NT2/D1 (cell line): ENCODE measurements at places on chromosomes 6 and 20.

DNA sequence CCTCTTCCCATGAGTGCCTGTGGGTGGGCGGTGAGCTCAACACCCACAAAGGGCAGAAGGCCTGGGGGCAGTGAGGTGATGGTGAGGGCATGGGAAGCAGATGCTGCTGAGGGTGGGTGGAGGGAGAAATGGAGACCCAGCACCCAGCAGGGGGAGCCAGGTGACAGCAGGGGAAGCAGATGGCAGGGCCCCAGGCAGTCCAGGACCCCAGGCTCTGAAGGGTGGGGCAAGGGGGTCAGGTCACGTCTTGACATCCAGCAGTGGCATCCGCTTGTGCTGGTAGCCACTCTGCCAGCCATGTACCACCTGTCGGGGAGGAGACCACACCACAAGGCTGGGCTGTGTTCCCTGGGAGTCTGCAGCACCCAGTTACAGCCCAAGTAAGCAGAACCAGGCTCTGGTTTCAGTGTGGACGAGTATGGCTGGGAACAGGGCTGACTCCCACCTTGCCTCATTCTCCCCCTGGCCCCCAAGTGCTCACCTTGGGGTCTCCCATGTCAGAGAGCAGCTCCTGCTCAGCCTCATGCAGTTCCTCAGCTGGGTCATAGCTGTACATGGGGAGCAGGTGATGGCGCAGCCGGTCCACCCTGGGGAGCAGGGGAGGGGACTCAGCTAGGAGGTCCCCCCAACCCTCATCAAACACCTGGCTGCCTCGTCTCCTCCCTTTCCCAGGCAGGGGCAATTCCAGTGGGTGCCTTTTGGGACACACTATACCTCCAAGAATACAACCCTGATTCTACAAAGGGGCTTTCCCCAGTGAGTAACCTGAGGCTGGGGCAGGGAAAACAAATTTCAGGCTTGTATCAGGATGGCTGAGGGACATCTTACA, 2.0 kb downstream of the SMIM29 start:
- no peak for DNase-seq

- no peak for DNase-seq
Observed at GRCh38 chr6:169746556-169746955, 4.8 kb downstream of the DYNLT2 start.

DNA sequence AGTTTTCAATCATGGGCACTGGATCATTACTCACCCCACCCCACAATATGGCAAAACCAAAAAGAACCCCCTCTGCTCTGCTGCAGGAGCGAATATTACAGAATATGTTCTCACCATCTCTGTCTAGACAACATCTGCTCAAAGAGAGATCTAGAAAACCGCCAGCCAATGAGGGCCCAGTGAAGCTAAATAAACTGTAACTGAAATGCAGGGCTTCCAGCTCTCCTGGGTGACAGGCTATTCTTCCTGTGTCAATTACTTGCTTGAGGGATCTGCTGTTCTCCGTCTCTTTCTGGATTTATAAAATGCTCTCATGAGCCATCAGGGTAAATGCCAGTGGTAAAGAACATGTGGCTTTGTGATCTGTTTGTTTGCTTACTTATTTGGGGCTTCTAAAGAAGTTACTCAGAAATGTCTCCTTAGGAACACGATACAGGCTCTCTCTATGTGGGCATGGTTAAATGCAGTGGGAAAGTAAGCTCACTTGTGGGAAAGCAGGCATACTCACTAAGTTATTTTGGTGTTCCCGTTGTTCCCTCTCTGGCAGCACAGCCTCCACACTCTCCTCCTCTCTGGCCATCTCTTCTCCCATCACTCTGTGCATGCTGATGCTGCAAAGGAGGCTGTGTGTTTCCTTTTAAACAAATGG, 44.8 kb downstream of the TTI1 start:
- DNase-seq: no peak

DNA sequence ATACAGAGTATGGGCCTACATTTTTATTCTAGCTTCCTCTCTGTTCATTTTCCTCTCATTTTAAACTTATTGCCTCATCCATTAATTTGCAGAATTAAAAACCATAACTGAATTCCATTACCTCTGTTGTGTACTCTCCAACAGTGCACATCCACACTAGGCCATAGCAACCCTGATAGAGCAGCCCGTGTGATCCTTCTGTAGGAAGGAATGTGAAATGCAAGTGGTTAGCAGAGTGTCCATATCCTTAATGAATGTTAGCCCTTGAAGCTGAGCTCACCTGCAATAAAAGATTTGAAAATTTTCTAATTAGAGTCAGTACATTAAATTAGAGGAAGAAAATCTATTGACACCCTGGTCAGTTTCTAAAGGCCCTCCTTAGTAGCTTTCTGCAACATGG, 6.5 kb upstream of the GRIK2 start:
- DNase-seq: no peak

- no peak for DNase-seq
Observed at GRCh38 chr6:110950440-110950839, 8.1 kb upstream of the GTF3C6 start.

- no peak for DNase-seq
Observed at GRCh38 chr20:43925801-43926200, 11.1 kb downstream of the TOX2 start.

DNA sequence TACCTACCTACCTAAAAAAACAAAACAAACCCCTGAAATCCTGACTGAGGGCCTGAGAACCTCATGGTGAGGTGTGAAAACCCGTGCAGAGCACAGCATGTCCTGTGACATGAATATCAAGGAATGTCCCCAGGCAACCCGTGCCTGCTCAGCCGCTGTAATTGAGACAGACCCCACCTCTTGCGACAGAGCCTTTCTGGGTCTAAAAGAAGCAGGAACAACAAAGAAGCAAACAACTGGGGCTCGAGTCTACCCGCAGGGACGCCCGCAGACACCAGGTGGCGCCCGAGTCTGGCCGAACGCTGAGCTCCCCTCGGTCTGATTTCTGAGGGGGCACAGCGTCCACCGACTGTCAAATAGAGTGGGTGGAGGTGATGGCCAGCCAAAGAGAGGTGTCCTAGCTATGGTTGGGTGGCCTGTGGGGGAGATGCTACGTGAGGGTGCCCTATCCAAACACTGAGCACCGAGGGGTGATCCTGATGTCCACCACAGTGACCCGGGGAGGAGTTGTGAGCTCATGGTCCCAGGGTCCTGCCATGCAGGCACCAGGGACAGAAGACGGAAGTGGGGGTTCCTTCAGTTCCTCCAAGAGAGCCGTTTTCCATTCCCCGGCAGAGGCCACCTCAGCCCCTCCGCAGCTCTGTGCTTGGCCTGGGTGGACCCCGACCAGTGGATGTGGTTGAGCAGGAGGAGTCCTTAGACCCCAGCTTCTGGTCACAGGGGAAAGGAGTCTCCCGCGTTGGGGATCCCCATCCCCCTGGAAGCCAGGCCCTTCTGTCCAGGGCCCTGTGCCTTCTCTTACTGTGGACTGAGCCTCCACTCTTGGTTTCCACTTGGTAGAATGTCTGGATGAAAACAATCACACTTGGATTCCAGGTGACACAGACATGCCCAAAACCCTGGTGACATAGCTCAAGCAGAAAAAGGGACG, 268.2 kb downstream of the CDC5L start:
- DNase-seq: peak; percentile 63

DNA sequence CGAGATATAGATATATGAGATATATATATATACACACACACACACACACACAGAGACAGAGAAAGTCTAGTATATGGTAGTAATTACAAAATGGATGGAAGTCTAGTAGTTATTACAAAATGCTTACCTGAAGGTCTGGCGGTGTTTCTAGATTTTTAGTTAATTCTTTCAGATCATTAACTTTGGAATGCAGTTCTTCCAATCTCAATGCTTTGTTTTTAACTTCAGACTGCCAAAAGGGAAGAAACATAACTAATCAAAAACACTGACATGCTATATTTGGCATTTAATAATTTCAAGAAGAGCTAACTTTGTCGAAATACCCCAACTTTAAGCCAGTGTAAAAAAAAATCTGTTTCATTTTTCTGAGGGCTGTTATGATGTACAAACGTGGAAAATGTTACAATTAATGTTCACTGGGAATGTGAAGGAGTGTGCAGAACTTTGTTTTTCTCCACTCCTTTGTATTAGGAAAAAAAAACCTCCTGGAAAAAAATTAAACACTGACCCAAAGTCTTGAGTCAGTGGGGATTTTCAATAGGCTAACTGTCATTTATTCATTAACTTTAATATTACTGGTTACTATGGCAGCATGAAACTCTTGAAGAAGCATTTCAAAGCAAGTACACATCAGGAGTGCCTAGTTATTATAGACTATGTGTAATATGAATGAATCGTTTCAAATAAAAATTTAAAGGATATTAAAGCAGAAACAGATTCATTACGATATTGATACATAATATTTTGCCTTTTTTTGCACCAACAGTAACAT, 232.9 kb downstream of the SYNE1 start:
- no peak for DNase-seq

- no peak for DNase-seq
Observed at GRCh38 chr6:119234457-119234856, 115.1 kb downstream of the MAN1A1 start.

GRCh38 chr6:113288409-113288808, 568.7 kb upstream of the MARCKS start:
- DNase-seq: no peak

- no peak for DNase-seq
Observed at GRCh38 chr6:28814032-28814976, 109.5 kb downstream of the TRIM27 start.

DNA sequence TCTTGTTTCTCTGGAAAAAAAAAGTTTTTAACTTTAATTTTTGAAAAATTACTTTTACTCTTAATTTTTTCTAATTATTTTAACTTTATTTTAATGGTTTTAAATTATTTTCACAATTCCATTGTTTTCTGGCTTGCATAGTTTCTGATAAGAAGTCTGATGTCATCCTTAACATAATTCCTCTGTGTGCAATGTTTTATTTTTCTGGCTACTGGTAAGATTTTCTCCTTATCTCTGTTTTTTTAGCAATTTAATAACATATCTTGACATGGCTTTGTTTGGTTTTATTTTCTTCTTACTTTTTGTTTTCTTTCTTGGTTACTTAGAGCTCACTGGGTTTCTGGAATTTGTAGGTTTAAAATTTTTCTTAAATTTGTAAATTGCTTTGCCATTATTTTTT, 114.8 kb downstream of the TBXT start:
- DNase-seq: no peak

GRCh38 chr6:123168892-123169773, 173.1 kb downstream of the CLVS2 start:
- no peak for DNase-seq

DNA sequence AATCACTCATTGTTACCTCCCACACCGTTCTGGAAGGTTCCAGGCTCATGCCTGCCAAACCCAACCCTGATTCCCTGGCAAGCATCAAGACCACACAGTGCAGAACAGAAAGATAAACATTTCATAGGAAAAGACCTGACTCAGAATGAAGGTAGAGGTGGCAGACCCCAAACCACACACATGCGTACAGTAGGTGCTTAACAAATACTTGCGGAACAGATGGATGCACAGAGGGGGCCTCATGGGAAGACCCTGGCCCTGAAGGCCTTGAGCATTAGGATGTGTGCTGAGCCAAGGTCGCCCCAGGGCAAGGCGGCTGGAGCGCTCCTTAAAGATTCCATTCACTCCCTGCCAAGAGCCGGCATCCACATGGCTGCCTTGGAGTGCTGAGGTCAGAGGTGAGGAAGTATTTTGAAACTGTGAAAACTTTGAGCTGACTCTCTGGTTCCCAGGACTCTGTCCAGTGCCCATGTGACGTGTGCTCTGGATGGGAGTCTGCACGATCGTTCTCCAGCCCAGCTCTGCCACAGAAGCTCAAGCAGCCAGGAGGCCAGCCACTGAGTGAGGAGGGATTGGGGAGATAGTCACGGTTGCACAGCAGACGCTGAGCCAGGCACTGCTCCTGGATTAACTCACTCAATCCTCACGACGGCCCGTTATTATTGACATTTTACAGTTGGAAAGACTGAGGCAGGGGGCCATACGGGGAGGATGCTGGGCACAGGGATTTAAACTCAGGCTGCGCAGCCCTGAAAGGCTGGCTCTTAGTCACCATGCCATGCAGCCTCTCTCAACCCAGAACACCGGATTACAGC, 65.5 kb upstream of the AFDN start:
- DNase-seq: no peak

DNA sequence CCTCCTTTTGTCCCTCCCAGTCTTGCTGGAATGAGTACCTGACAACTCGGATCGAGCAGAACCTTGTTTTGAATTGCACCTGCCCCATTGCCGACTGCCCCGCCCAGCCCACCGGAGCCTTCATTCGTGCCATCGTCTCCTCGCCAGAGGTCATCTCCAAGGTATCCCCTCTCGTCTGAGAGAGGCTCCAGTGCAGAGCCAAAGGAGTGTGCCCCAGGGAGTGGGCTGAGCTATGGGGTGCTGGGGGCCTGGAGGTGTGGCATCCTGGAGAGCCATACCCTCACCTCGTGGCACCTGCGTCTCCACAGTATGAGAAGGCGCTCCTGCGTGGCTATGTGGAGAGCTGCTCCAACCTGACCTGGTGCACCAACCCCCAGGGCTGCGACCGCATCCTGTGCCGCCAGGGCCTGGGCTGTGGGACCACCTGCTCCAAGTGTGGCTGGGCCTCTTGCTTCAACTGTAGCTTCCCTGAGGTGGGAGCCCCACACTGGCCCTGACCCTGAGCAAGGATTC, 8.8 kb downstream of the DNPH1 start:
- no peak for DNase-seq

DNA sequence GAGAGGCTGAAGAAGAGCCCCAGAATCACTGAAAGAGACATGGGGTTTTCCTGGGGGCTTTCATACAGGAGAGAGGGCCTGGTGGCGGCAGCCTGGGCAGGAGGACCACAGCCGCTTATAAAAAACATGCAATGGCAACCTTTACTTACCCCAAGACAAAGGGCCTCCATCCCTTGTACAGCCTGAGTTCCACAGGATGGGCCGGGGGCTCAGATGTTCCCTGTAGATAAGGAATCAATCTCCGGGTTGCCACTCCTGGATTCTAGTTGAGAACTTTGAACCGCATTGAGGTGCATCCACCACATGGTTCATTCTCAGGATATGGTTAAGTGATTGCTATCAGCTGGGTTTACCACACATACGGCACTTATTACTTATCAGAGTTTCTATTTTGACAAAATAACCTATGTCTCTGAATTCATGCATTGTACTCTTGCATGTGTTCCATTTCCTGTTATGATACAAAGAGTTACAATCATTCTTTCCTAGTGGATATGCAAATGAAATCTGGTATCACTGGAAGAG, 677.6 kb downstream of the KIF16B start:
- no peak for DNase-seq

DNA sequence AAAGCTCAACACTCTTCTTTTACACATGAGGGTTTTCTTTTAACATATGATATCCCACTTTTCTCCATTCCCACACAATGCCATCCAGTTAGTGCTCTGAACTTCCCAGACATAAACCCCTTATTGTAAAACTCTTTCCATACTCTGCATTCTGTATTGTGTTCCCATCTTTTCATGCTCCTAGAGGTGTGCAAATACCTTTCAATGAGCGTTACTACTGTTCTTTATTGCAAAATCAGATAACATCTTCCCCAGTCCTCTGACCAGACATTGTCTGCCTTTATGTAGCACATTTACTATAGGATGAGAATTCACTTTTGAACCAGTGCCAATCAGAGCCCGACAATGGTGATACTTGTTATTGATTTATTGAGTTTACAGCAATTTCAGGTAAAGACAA, 296.2 kb downstream of the GRIK2 start:
- no peak for DNase-seq
